NCI-H1694 treated with DMSO at 0.1 percent for 48 hours (cell line): ENCODE measurements at places on chromosomes 12 and 14.

GRCh38 chr12:905261-906031 lies 44.0 kb downstream of the RAD52 start:
- DNase-seq, result no peak

DNA sequence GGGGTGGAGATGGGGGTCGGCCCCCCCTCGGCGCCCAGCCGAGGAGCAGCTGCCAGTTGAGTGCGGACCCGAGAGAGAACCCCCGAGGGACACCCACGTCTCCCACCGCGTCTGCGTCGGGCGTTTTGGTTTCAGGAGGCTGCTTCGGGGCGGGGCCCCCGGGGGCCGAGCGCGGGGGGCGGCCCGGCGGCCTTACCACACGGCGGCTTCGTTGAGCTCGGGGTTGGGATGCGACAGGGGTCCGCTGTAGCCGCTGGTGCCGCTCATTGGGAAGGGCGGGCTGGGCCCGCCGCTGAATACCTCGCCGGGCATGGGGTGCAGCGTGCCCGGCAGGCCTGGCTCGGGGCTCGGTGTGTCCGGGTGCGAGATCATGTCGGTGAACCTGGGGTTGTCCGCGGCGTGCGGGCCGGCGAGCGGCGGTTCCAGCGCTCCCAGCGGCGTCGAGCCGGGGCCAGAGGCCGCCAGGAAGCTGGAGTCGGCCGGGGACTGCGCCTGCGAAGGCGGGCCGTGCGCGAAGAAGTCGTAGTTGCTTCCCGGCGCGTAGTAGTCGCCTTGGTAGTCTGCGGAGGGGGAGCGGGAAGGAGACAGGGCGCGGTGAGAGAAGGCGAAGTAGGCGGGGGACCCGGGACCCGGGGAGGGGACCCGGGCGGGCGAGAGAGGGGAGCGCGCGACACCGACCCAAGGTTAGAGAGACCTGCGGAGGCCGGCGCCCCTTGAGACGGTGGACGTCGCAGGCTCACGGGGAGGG lies 8.5 kb downstream of the LHX5 start:
- no peak for DNase-seq

GRCh38 chr12:12892681-12893141 lies 1.3 kb downstream of the GPRC5A start:
- DNase-seq, result no peak

GRCh38 chr12:55711786-55712553 lies 3.9 kb upstream of the BLOC1S1 start:
- DNase-seq, result no peak

GRCh38 chr12:56152756-56153677 lies 630 bp downstream of the MYL6B start:
- no peak for DNase-seq

GRCh38 chr12:103569278-103569677 lies 17.8 kb upstream of the STAB2 start:
- no peak for DNase-seq

- no peak for DNase-seq
Measured at GRCh38 chr12:57236201-57236924, 6.9 kb downstream of the SHMT2 start.

DNA sequence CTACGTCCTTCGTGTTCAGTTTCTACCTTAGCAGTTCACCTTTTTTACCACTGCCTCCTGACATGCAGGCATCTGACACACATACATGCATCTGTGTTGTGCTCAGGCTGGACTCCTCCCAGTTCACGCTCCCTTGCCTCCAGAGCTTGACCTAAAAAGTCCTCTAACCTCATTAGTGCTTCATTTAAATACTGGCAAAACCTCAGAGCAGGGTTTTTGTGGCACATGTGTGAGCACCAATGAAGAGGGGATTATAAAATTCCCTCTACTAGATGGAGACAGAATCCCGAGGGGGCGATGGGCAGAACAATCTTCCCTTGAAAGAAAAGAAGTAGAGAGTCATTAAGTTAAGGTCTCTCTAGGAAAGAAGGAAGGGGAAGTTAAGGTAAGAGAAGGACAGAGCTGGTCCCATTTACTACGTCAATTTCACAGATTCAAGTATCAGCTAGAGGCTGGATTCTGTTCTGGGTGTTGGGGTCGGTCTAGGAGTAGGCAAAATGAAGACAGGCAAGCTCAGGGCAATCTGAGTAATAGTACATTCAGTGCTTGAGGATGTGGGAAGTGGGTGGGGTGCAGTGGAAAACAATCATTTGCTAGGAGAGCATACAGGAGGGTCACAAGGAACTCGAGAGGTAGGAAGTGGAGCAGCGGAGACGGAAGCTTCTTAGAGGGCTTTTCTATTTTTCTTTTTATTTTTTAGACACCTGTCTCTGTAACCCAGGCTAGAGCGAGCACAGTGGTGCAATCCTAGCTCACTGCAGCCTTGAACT lies 7.5 kb downstream of the HAL start:
- no peak for DNase-seq

- DNase-seq, result no peak
Measured at GRCh38 chr12:102971227-102971626, 13.8 kb downstream of the ASCL1 start.

DNA sequence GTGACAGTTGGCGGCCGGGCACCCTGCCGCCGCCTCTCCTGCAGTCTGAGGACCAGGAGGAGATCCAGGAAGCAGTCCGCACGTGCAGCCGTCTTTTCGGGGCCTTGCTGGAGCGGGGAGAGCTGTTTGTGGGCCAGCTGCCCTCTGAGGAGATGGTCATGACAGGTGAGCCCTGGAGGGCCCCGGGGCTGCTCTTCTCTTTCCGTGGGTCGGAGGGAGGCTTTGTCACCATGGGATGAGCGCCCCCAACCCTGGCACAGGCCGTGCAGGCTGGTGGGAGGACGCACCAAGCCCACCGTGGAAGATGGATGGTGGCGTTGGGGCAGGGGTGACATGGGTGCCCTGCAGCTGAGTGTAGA lies 532 bp downstream of the NOC4L start:
- DNase-seq, result no peak

GRCh38 chr12:45269412-45269751 lies 53.5 kb downstream of the ANO6 start:
- no peak for DNase-seq

DNA sequence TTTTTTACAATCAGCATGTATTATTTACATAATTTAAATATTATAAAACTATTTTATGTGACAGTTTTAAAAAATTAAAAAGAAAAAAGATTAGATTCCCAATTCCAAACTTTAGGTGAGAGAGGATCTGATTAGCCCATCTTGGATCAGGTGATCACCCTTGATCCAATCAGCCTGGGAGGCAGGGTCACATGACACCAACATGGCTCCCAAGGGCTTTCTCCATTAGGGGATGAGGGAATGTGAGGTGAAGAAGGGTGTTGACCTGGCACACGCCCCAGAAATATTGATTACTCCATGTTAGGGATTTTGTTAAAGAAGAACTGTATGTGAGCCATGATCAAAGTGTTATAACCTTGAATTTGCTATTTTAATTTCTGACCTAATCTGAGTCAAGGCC lies 225.4 kb downstream of the RBM19 start:
- no peak for DNase-seq

DNA sequence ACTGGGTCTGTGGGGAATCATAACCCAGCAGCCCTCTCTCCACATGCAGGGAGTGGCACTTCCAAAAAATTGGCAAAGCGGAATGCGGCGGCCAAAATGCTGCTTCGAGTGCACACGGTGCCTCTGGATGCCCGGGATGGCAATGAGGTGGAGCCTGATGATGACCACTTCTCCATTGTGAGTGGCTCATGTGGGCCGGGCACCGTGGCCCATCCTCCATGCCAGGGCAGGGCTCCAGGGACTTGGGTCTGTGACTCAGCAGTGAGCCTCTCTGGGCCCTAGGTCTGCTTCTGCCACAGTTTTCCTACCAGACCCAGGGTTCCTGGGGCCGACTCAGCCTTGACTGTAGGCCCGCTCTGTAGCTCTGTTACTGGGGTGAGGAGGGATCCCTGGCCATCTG lies 2.2 kb downstream of the NPFF start:
- DNase-seq, result no peak

GRCh38 chr14:55715889-55716288 lies 135.9 kb downstream of the KTN1 start:
- DNase-seq, result no peak

GRCh38 chr14:76936483-76936882 lies 92.0 kb downstream of the IRF2BPL start:
- DNase-seq, result no peak

DNA sequence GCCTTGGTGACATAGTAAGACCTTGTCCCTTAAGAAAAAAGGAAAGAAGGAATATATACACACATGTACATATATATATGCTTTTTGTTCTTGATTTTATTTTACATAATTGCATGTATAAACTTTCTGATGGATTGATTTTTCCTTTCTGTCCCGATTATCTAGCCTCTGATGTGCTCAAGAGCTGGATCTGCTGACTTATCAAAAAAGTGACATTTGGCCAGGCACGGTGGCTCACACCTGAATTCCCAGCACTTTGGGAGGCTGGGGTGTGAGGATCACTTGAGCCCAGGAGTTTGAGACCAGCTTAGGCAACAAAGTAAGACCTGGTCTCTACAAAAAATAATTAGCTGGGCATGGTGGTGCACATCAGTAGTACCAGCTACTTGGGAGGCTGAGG lies 12.0 kb downstream of the SNRNP35 start:
- DNase-seq, result no peak

- no peak for DNase-seq
Measured at GRCh38 chr14:80269353-80269925, 58.1 kb upstream of the DIO2 start.

DNA sequence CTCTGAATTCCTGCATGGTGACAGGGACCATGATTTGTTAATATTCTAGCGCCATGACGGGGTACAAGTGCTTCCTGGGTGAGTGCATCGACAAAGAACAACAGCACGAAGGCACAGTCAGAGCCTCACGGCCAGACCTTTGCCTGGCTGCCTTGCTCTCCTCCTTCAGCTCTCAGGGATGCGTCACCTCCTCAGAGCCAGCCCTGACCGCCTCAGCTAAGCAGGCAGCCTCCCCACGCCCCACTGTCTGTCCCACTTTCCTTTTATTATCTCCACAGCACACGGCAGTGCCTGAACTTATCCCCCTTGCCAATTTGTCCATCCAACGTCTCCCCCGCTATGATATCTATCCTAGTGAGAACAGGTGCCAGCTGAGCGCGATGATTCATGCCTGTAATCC lies 16.5 kb upstream of the FZD10 start:
- DNase-seq, result no peak

GRCh38 chr12:103139876-103140275 lies 182.4 kb downstream of the ASCL1 start:
- DNase-seq, result no peak

GRCh38 chr14:94043756-94044475 lies 17.8 kb downstream of the OTUB2 start:
- no peak for DNase-seq

DNA sequence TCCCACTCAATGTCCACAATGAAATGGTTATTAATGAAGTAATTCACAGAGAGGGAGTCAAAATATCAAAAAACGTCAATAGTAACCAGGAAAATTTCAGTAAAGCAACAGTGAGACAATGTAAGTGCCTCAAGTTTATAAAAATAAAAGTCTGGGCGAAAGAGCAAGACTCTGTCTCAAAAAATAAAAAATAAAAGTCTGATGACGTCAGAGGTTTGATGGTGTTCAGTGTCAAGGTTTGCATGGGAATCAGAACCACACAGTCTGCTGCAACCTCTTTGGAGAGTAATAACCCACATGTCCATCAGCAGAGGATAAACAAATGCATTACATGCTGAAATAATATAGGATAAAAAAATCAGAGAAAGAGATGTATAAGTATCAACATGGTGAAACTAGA lies 152.4 kb downstream of the ASCL1 start:
- DNase-seq, result no peak

- no peak for DNase-seq
Measured at GRCh38 chr12:18992336-18992735, 137.2 kb upstream of the PLEKHA5 start.

- peak; percentile 93 for DNase-seq
Measured at GRCh38 chr14:102848830-102849525, 71.7 kb downstream of the TRAF3 start.

GRCh38 chr12:51863933-51864832 lies 15.7 kb upstream of the FIGNL2 start:
- DNase-seq, result peak; percentile 75

- no peak for DNase-seq
Measured at GRCh38 chr12:89433634-89434033, 81.3 kb upstream of the DUSP6 start.

DNA sequence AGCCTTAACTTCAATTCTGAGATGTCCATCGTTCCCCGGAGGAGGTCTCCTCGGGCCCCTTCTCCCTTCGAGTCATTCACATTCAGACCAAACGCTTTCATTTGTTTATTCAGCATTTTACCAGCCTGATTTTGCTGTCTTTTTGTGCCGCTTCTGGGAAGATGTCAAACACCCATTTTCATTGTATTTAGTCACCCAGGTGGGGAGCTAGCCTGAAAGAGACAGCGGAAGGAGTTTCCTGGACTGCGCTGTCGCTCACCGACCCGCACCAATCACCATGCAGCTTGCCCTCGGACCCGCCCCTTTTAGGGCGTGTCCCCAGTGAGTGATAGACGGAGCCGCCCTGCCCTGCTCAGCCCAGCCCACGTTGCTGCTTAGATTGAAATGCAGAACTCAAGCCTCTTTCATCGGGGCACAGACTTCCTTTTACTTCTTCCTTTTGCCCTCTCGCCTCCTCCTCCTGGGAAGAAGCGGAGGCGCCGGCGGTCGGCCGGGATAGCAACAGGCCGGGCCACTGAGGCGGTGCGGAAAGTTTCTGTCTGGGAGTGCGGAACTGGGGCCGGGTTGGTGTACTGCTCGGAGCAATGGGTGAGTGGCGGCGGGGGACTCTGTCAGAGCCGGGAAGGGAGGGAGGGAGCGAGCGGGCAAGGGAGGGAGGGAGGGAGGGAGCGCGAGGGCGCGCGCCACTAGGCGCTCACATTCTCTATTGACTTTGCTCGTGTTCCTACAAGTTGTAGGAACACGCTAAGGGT lies at the start of gene PAX9:
Gene PAX9 (plus strand): TSS at position 355 of the 752 bp plus-strand sequence. CDS start 230 bp downstream, at position 585.
- peak; percentile 86 for DNase-seq

GRCh38 chr14:63224196-63224595 lies 20.0 kb downstream of the RHOJ start:
- DNase-seq, result no peak

- DNase-seq, result no peak
Measured at GRCh38 chr12:98821866-98822265, 176.8 kb downstream of the APAF1 start.

DNA sequence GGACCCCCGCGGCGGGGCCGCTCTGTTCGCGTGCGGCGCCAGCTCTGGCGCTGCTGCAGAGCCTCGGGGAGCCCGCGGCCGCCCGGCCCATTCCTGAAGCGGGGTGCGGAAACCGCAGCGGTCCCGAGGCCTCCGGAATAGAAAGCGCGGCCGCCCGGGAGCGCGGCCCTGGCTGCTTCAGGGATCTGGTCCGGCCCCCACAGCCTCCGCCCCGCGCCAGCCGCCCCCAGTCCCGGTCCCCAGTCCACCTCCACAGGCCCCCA lies 204 bp downstream of the HSP90AA1 start:
- DNase-seq, result no peak

GRCh38 chr12:27967551-27968054 lies 4.9 kb downstream of the PTHLH start:
- peak; percentile 98 for DNase-seq

- DNase-seq, result no peak
Measured at GRCh38 chr14:69989622-69990021, 110.4 kb downstream of the SMOC1 start.
